ENCODE measurements at places on chromosomes 16 and 17.

DNA sequence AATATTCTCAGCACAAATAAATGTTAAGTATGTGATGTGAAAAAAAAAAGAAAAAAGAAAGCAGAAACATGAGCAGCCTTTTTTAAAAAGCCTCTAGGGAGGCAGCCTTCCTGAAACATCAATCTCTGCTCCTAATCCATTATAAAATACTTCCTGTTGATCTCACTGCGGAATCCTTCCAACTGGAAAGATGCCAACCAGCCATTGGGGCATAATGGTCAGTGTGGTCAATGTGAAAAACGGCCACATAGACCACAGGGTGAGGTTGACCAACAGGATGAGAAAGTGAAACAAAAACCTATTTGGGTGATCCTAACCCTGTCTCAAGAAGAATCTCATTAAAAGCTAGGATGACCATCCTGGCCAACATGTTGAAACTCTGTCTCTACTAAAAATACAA is 26.1 kb upstream of the ABCA8 start:
- no peak for DNase-seq

GRCh38 chr16:11742536-11743307 is at the start of gene TXNDC11:
TSS of gene TXNDC11 (minus strand) at chr16:11742857. CDS start at chr16:11742730, 127 bp downstream.
- DNase-seq = peak; percentile 99

- DNase-seq = no peak
Measured at GRCh38 chr16:70437017-70437581, 1.8 kb downstream of the ST3GAL2 start.

DNA sequence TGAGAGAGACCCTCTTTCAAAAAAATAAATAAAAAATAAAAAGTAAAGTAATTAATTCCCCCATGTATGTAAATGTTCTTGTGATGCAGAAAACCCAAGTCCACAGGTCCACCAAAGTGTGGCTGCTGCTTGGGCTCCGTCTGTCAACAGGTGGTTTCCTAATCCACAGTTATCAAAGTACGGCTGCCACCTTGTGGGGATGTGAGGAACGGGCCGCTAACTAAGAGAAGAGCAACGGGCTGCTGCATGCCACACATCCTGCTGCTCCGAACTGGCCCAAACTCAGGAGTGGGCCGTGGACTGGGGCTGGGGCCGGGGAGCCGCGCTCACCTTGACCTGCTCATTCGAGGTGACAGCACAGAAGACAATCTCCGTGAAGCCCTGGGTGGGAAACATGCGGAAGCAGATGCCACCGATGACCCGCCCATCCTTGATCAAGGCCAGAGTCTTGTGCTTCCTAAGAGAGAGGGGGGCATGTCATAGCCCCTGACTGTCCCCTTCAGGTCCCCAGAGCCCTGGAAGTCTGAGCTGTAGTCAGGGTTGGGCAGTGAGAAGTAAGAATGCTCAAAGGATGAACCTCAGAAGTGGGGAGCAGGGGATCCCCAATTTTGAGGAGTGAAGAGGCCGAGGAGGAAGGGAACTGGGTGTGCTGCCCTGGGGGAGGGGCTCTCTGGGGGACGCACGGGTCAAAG is 4.3 kb downstream of the KAT2A start:
- DNase-seq = no peak

- DNase-seq = no peak
Measured at GRCh38 chr16:84843149-84844048, 23.6 kb downstream of the CRISPLD2 start.

GRCh38 chr16:1887711-1888354 is 15.9 kb upstream of the MEIOB start:
- DNase-seq = no peak

DNA sequence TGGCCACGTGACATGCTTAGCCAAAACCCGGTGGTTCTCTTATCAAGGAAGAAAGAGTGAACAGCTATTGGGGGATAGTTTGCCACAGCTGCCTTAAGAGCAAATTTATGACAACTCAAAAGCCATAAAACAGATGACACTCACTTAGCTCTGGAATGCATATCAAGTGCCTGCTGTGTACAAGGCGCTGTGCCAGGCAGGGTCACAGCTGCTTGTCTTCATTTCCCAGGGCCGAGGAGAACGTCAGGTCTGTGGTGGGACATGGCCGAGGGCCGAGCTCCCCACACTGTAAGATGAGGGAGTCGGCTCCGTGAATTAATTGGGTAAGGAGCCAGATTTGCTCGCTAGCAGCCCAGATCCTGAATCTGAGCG is 14.0 kb downstream of the EEF2K start:
- no peak for DNase-seq

GRCh38 chr16:29779474-29779873 is 1.4 kb downstream of the ZG16 start:
- DNase-seq = no peak

- DNase-seq = no peak
Measured at GRCh38 chr16:30621765-30622164, 11.6 kb upstream of the ZNF689 start.

- DNase-seq = no peak
Measured at GRCh38 chr17:17413821-17414220, 63.0 kb upstream of the MED9 start.

GRCh38 chr16:67234180-67234597 is 7.3 kb downstream of the TMEM208 start:
- DNase-seq = no peak

DNA sequence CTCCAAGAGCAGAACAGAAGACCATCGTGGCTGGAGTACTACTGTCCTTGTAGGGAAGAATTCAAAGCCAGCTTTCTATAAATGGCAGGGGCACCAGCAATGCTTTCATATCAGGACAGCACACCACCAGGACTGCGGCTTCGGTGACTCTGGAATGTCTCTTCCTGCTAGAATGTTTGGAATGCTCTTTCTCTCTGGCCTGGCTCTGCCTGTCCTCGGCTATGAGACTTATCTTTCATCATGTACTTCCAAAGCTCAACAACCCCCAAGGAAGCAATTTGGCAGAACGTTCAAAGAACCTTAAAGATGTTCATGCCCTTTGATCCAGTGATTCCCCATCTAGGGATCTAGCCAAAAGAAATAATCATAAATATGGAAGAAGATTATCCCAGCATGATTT is 52.7 kb upstream of the NOG start:
- DNase-seq = no peak

DNA sequence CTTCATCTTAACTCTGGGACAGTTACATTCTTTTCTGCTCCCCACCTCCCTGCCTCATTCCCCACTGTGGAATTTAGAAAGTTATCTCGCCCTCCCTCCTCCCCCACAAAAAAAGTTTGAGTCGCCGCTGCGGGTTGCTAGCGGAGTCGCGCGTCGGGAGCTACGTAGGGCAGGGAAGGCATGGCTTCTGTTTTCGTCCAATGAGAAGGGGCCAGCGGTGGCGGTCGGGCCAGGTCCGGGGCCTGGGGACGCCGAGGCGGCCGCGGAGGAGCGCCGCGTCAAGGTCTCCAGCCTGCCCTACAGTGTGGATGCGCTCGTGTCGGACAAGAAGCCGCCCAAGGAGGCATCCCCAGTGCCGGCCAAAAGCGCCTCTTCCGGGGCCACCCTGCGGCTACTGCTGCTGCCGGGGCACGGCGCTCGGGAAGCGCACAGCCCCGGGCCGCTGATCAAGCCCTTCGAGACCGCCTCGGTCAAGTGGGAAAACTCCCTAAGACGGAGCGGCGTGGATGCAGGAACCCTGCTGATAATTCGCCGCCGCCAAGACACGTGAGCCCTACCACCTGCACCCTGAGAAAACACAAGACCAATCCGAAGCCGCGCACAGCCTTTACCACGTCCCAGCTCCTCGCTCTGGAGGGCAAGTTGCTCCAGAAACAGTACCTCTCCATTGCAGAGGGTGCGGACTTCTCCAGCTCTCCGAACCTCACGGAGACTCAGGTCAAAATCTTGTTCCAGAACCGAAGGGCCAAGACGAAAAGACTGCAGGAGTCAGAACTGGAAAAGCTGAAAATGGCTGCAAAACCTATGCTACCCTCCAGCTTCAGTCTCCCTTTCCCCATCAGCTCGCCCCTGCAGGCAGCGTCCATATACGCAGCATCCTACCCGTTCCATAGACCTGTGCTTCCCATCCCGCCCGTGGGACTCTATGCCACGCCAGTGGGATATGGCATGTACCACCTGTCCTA is 8.9 kb downstream of the OR4D1 start:
- DNase-seq = peak; percentile 39

DNA sequence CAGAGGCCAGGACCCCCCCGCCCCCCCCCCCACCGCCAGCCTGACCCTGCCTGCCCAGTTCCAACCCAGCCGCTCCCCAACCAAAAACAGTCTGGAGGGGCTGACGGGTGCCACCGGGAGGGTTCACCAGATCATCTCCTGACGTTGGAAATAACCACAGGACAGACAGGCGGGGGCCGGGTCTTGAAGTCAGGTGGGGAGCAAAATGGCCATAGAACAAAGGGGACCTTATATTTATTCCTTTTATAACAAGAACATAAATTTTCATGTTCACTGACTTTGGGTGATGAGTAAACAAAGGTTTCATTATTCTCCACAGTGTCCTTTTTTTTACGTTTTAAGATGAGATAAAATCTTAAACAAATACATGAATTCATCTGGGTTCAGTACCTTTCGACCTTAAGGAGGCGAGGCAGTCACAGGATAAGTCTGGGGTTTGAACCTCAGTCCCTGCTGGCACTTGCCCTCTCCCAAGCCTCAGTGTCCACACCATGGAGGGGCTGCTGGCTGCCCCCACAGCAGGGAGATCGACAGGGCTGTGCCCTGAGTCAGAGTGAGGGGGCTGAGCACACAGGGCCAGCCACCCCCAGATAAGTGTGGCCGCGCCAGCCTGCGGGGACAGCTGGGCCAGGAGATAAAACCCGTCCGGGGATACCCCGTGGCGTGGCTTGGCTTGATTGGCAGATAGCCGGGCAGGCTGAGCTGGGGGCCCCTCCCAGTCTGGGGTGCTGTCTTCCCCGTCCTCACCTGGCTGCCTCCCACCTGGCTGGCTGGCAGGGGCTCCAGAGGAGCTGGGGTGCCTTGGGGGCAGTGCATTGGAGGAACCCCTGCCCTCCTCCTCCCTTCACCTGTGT is 15.0 kb downstream of the SLC7A5 start:
- peak; percentile 50 for DNase-seq

DNA sequence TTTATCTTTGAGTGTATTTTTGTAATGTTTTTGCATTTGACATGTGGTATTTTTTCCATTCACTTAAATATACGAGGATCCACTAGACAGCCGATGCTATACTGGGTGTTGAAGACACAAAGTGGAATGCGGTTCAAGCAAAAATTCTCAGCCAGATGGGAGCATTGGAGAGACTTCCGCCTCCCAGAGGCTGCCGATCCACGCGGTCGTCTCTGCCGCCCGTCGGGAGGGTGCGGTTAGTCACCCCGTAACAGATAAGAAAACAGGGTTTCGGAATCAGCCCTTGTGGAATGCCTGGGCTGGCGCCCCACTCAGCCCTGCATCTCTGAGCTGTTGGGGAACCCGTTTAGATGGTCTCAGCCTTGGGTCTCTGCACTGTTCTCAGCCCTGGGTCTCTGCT is 7.3 kb downstream of the GSE1 start:
- no peak for DNase-seq

- no peak for DNase-seq
Measured at GRCh38 chr17:8820311-8821010, 21.3 kb upstream of the MFSD6L start.

DNA sequence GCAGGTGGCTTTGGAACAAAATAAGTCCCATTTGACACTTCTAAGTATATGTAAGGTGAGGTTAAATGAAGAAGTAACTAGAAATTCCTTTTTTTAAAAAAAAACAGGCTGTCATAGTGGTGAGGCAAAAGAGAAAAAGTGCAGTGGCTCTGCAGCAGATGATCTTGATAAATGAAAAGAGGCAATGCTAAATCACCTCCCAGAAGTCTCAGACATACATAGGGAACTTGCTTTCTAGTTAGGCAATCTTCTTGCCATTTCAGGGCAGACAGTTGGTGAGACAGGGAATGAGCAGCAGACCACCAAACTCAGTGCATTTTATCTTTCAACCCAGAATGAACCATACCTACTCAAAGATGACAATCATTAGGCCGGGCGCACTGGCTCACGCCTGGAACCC is 90.8 kb downstream of the MYO1D start:
- no peak for DNase-seq

- no peak for DNase-seq
Measured at GRCh38 chr16:56262148-56262547, 70.9 kb downstream of the GNAO1 start.

- no peak for DNase-seq
Measured at GRCh38 chr16:84603140-84603816, 14.6 kb downstream of the COTL1 start.

GRCh38 chr16:2712546-2712945 is 7.5 kb downstream of the PRSS27 start:
- no peak for DNase-seq

DNA sequence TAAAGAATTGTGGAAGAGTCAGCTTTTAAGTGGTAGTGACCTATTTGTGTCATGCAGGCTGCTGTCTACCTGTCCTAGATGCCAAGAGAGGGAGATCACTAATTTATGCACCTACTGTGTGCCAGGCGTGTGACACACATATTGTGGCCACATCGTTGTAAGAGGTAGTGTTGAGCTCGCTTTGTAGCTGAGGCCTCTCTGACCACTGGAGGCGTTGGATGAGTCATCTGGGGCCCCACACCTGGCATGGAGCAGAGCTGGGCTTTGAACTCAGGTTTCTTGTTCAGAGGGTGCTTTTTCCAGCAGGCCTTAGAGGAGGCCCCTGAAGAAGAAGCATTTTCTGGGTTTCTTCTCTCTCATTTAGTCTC is 52.3 kb upstream of the LGALS9 start:
- DNase-seq = no peak

DNA sequence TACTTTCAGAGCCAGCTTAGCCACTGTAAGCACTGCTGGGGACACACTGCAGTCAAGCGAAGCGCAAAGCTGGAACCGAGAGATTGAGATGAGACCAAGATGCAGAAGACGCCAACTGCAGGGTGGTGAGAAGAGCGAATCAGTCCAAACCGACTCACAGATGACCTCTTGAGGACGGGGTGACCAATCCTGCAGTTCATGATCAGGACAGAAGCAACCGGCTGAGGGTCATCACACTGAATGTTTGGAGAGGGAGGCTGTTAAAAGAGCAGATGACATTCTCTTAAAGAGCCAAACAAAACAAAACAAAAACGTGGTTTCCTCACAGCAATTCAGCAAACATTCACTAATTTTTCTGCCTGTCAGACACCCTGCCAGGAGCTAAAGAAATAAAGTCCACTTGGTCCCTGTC is 8.5 kb downstream of the HASPIN start:
- no peak for DNase-seq

DNA sequence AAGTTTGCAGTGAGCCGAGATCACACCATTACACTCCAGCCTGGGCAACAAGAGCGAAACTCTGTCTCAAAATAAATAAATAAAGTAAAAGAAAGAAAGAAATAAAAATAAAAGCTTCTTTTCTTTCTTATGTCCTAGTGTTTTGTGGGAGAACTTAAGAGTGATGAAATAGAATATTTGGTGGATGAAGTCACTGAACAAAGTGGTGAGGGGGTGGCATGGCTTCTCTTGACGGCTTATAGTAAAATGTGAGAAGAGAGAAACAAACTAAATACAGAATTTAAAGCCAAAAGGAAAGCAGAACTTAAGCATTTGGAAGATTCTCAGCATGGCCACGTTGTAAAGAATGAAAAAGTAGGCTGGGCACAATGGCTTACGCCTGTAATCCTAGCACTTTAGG is 15.3 kb downstream of the SGF29 start:
- no peak for DNase-seq

- DNase-seq = peak; percentile 39
Measured at GRCh38 chr17:48544349-48545021, 424 bp downstream of the HOXB2 start.

Data from activated gamma-delta T cell (primary cell).